ENCODE measurements at places on chromosomes 4 and X.

- DNase-seq, result no peak
Observed at GRCh38 chr4:47852136-47852535, 14.3 kb upstream of the CORIN start.

DNA sequence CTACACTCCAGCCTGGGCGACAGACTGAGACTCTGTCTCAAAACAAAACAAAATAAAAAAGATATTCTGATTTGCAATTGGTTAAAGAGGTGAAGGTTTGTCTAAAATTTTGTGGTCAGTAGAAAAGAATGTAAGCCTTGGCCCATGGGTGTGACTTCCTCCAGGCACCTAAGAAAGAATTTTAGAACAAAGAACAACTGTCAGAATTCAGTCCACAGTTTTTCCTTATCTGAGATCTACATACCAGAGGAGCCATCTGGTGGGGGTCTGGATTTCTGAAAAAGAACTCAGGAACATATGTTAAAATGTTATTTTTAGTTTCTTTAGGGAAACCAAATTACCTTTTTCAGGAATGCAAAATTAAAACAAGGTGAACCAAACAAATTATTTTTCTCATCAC is 434.1 kb downstream of the ANKRD50 start:
- no peak for DNase-seq

DNA sequence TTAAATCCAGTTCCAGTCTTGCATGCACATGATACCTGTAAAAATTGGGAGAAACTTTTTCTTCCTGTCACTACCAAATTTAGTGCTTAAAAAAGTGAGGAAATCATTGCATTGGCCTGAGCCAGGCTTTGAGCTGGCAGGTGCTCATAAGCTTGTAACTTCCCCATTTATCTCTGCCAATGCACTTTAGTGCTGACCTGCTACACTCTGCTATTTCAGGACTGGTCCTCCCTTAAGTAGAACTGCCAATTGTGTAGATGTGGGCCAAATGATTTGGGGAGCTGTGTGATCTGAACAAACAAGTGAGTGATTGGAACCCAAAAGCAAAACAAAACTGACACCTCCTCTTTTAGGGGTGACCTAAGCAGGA is 51.8 kb downstream of the ZNF827 start:
- no peak for DNase-seq

DNA sequence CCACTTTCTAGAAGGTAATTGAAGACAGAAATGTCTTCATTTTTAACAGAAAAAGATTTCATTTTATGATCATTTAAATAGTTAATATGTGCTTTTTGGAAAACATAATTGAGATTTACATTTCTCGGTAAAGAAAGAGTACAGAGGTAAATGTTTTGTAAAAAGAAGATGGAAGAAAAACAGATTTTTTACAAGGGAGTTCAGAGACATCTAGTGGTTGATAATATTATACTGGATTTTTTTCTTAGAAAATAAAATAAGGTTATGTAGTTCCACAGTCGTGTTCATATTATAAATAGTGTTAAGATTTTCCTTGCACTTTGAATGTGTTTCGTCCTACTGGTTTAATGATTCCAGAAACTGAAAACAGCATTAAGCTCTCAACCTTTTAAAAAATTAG is 60.6 kb downstream of the SMARCA1 start:
- DNase-seq, result no peak

- DNase-seq, result peak; percentile 17
Observed at GRCh38 chr4:80362578-80363181, 27.1 kb downstream of the CFAP299 start.

DNA sequence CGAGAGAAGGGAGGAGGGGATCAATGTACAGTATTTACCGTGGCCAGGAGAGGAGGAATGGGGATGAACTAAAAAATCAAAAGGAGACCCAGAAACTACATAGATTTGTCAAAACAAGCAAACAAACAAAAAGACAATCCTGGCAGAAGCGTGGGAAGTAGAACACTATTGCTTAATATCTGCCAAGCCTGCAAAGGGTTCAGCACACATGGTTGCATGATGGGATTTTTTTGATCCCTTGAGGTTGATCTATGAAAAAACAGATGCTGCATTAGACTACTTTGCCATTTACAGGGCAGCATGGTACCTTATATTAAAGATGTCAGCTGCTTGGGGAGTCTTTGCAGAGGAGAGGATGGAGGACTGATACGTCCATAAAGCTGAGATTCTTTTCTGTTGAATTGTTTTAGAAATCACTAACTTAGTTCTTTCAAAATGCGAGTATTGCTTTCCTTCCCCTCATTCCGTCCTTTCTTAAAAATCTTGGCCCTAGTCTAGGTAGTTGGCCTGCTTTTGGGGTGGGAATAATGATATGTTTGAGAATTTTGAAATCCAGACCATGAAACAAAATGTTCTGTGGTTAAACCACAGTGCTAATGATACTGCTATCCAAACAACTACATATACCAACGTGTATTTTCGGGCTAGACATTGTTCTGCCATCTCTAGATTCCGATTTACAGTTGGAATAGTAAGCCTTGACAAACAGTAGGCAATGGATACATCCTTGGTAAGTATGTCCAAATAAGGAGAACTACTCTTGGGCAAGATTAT is 39.6 kb upstream of the TMEM150C start:
- DNase-seq, result no peak

GRCh38 chrX:19625612-19626011 is 110.3 kb upstream of the MAP3K15 start:
- DNase-seq, result no peak

- DNase-seq, result no peak
Observed at GRCh38 chr4:17921451-17921850, 100.1 kb downstream of the LCORL start.

- no peak for DNase-seq
Observed at GRCh38 chrX:25052798-25053534, 37.2 kb upstream of the ARX start.

GRCh38 chrX:107712231-107713202 is 63.1 kb downstream of the TSC22D3 start:
- no peak for DNase-seq

- DNase-seq, result no peak
Observed at GRCh38 chrX:4930426-4930825, 1217.0 kb upstream of the PRKX start.

- no peak for DNase-seq
Observed at GRCh38 chr4:126465341-126465740, 1150.6 kb downstream of the FAT4 start.

- DNase-seq, result no peak
Observed at GRCh38 chrX:100980608-100981497, 11.3 kb downstream of the ARL13A start.

DNA sequence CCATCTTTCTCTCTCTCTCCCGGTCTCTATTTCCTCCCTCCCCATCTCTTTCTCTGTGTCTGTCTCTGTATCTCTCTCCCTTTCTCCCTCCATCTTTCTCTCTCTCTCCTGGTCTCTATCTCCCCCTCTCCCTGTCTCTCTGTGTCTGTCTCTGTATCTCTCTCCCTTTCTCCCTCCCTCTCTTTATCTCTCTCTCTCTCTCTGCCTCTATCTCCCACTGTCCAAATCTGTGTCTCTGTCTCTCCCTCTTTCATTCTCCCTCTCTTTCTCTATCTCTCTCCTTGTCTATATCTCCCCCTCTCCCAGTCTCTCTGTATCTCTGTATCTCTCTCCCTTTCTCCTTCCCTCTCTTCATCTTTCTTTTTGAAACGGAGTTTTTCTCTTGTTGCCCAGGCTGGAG is 23.6 kb downstream of the IL3RA start:
- no peak for DNase-seq

GRCh38 chr4:177147668-177148067 is 162.0 kb upstream of the NEIL3 start:
- no peak for DNase-seq

GRCh38 chrX:70052895-70053615 is 3.3 kb upstream of the AWAT2 start:
- DNase-seq, result no peak

GRCh38 chr4:139961344-139961946 is 192.5 kb downstream of the MAML3 start:
- DNase-seq, result no peak

GRCh38 chrX:111337067-111337637 is 66.9 kb upstream of the CAPN6 start:
- no peak for DNase-seq

DNA sequence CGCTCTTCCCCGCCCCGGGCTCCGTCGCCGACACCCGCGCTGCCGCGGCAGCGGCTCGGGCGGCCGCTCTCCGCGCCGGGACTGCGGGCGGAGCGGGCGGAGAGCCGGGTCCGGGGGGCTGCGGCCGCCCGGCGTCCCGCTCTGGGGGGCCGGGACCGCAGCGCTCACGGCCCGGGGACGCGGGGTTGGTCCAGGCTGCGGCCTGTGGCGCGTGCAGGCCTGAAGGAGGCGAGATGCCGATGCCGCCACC is 492 bp downstream of the GALNT7 start:
- no peak for DNase-seq

- DNase-seq, result no peak
Observed at GRCh38 chr4:34105311-34105710, 2139.0 kb downstream of the ARAP2 start.

DNA sequence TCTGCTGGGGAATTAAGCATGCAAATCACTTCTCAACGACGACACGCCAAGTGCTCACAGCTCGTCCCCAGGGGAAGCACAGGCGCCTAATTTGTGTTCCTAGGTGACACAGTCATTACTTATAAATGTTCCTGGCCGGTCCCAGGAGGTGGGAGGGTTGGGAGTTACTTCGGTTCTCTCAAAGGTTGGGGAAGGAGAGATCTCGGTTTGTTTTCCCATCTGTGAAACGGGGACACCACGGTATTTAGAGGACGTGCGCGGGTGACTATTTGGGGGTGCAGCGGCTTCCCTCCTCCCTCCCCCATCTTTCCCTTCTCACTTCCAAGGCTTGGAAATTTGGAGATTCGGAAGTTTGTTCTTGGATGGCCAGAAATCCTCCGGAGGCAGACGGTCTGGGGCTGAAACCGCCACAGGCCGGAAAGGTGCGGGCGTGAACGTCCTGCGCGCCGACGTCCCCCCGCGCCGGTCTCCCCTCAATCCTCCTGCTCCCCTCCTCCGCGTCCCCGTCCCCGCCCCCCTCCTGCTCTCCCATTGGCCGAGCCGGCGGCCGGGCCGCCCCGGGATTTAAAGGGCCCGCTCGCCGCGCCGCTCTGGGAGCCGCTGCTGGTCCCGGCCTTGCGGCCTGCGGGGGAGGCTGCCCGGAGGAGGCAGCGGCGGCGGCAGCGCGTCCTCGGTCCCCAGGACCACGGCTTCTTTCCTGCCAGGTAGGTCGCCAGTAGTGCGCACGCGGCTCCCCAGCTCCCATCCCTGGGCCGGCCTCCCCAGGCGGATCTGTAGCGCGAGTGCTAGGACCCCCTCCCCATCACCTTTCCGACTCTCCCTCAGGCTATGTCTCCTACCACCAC is at the start of gene PORCN:
Gene PORCN, plus strand, starts transcription at position 593 of the 845 bp plus-strand sequence. CDS start 829 bp downstream, outside the sequence.
- no peak for DNase-seq

DNA sequence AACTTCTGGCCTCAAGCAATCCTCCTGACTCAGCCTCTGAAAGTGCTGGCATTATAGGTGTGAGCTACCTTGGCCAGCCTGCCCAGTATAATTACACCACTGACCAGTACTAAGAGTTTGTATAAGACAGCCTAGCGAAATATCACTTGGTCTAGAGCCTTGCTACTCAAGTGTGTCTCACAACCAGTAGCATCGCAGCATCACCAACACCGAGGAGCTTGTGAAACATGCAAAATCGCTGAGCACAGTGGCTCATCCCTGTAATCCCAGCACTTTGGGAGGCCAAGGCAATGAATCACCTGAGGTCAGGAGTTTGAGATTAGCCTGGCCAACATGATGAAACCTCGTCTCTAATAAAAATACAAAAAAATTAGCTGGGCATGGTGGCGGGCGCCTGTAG is 102.0 kb upstream of the GATB start:
- no peak for DNase-seq

DNA sequence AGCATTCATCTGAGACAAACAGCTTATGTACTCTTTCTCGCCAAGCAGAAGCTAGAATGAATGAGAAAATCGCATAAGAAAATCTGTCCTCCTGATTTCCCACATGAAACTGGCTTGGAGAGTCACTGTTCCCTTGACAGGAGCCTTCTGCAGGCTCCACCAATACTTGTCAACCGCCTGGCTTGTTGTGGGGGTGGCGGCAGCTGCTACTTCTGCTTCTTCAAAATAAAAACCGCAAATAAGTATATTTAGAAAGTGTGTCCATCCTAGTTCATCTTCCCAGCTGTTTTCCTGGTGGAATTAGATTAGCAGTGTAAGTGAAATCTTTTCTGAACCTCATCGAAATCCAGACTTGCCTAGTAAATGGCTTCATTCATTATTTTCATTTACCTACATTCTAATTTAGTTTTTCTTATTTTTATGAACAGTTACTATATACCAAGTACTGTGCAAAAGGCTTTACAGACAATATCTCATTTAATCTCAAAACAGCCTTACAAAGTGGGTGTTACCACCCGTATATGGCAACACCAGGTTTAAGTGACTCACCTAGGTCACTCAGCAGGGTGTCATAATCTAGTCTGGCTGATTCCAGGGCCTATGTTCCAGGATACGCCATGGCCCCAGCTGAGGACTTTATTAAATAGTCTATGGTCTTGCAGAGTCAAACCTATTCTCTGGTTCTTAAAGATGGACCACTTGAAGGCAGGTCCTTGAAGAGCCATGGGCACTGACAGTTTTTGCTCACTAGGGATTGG is 104.6 kb upstream of the IGFBP7 start:
- peak; percentile 24 for DNase-seq

- no peak for DNase-seq
Observed at GRCh38 chr4:122434285-122434684, 22.2 kb downstream of the IL2 start.

GRCh38 chr4:76035799-76036380 is at the start of gene CXCL11:
CXCL11 (minus strand) TSS chr4:76036070; CDS start chr4:76035987, 83 bp downstream.
- no peak for DNase-seq

GRCh38 chr4:21949073-21949457 is 493 bp upstream of the KCNIP4 start:
- no peak for DNase-seq
